ENCODE measurements at places on chromosomes 7 and 10.

DNA sequence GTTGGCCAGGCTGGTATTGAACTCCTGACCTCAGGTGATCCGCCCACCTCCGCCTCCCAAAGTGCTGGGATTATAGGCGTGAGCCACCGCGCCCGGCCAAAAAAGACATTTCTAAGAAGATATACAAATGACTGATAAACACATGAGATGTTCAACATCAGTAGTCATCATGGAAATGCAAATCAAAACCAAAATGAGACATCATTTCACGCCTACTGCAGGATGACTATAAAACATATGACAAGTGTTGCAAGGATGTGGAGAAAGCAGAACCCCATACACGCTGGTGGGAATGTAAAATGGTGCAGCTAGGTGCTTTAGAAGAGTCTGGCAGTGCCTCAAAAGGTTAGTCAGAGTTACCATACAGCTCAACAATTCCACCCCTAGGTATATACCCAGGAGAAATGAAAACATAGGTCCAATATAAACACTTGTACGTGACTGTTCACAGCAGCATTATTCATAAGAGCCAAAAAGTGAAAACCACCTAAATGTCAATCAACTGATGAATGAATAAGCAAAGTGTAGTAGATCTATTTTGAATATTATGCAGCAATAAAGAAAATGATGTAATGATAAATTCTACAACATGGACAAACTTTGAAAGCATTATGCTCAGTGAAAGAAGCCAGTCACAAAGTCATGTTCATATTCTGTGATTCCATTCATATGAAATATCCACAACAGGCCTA lies 24.5 kb downstream of the TMEM209 start:
- no peak for DNase-seq

- no peak for DNase-seq
Observed at GRCh38 chr10:124689911-124690498, 54.2 kb downstream of the FAM53B start.

- DNase-seq = no peak
Observed at GRCh38 chr10:133310399-133310755, 1.7 kb downstream of the ZNF511 start.

- DNase-seq = no peak
Observed at GRCh38 chr10:14952851-14953423, 959 bp downstream of the DCLRE1C start.

- no peak for DNase-seq
Observed at GRCh38 chr7:127916735-127917134, 114.5 kb downstream of the LRRC4 start.

- no peak for DNase-seq
Observed at GRCh38 chr10:99612167-99612831, 7.9 kb downstream of the SLC25A28 start.

DNA sequence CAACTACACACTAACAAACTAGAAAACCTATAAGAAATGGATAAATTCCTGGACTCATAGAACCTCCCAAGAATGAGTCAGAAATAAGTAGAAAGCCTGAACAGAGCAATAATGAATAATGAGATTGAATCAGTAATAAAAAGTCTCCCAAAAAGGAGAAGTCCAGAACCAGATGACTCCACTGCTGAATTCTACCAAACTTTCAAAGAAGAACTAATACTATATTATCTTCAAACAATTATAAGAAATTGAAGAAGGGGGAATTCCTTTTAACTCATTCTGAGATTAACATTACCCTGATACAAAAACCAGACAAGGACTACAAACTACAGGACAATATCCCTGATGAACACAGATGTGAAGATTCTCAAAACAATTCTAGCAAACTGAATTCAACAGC lies 47.8 kb upstream of the CDK6 start:
- DNase-seq = no peak

- DNase-seq = no peak
Observed at GRCh38 chr7:32070051-32070405, 179 bp downstream of the PDE1C start.

- no peak for DNase-seq
Observed at GRCh38 chr10:110492069-110492822, 5.5 kb upstream of the DUSP5 start.

DNA sequence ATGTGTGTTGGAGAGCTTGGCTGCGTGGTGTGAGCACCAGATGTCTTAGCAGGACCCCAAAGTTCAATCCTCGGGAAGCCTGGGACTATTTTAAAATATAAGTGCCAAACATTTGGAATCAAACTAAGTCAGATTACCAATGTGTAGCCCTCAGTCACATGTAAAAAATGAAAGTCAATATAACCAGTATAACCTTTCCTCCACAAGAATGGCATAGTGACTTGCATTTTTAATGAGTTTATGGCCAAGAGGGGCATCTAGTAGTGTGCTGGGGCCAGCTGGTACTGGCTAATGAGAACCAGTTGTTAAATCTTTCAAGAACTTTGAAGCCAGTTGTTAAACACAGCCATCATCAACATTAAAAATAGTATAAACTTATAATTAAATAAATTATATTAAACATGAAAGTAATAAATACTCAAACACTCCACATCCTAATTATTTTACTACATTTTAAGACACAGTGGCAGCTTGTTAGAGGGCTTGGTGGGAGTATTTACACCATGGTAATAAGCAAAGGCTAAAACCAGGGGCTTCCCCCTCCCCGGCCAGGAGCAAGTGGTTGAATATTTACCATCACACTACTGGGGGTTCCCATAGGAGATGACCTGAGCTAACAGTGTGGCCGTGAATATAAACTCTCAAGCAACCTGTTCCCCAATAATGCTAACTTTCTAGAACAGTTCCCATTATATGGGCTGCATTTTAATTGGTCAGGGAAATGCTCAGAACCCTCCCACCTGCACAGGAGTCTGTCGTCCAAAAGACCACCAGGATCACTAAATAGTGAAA lies 7.9 kb upstream of the FAM170B start:
- no peak for DNase-seq

DNA sequence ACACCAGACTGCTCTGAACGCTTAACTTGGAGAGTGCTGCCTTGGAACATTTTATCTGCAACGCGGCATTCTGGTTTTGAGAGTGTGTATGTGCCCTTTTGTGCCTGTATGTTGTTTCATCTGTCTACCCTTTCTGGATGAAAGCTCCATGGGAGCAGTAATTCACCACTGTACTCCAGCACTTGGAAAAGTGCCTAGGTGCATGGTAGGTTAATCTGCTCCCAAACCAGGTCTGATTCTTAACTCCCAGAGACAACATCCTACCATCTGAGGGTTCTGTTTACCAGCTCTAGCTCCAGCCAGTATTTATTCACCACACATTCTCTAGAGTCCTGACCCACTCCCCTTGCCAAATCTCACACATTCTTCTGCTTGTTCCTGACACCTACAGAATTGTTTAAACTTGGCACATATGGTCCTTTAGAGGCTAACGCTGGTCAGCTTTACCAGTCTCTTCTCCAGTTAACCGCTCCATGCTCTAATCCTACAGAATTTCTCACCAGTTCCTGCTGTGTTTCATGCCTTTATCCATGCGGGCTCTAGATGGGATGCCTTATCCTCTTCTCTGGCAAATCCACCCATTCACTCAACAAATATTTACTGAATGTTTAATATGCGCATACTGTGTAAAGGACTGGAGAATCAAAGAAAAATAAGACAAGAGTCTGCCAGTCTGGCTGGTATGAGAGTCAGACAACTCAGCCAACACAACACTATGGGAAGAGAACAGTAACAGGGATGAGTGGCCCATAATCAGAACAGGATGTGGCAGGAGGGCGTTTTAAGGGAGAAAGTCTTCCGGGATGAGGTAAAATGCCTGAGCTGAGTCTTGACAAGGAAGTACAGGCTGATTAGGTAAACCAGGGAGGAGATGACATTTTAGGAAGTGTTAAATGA lies 46.3 kb downstream of the MTPN start:
- peak; percentile 29 for DNase-seq

DNA sequence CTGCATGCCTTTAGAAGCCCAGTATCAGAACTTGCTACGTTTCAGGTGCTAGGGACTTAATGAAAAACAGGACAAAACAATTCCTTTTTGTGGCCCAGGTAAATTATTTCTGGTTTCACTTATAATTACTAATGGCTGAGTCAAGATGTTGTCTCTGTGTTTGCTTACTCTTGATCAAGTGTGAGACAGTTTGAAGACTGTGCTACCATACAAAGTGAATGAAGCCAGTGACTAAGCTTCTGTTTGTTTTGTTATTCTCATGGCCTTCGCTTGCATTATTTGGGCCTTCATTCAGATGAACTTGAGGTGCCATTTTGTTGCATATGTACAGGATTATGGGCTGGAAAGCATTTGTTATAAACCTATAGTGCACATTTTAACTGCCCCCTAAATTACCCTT lies 17.9 kb downstream of the SMNDC1 start:
- DNase-seq = no peak

- no peak for DNase-seq
Observed at GRCh38 chr7:151825721-151826120, 51.2 kb downstream of the PRKAG2 start.

DNA sequence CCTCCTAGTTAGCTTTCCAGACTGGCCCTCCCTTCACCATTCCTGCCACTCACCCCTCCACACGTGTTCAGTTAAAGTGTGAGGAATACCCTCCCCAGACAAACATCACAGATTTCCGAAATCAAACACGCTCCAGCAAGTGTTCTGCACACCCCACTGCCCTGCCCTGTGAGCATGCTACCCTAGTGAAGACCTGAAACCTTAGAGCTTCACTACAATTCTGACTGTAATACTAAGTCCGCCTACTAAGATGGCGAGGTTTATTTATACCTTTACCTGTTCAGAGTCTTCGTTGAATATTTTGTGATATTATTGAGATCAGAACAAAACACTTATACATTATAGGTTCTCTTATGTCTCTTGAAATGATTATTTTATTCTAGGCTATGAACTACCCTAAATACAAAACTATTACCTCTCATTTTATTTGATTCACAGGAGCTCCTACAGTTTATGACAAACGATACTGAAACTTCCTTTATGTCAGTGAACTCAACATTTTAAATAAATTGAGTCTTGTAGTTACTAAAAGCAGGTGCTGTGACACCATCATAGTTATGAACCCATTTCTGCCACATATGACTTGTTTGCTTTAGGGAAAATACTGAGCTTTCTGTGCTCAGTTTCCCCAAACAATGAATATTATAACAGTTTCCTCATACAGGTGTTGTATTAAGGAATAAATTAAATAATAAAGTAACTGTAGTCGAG lies 8.6 kb downstream of the SCIN start:
- DNase-seq = no peak

GRCh38 chr10:100569687-100570481 lies 34.1 kb downstream of the HIF1AN start:
- no peak for DNase-seq
